Naive thymus-derived CD8-positive, alpha-beta T cell (primary cell): ENCODE measurements at places on chromosomes 1 and 21. TPM values are rescaled to one million over a fixed set of nuclear protein-coding genes. Genes with fewer than 3 reads are reported as not detected.

GRCh38 chr1:12141163-12141850 is 25.5 kb upstream of the TNFRSF1B start:
- peak overlapping the region; percentile 75 for H3K27ac ChIP-seq
- H3K4me1 ChIP-seq = peaks cover 18% of the 10 kb centered on the region
- no peaks in the 10 kb centered on the region for H3K27me3 ChIP-seq
- H3K4me3 ChIP-seq = no peak overlapping the region
- no peaks in the 10 kb centered on the region for H3K36me3 ChIP-seq

The TACSTD2 gene
- polyA plus RNA-seq = not detected

The CYP2J2 gene
- 5.0 TPM for polyA plus RNA-seq

The PDE9A gene
- polyA plus RNA-seq = 5.1 TPM

The FCRL3 gene
- 2.1 TPM for polyA plus RNA-seq

DNA sequence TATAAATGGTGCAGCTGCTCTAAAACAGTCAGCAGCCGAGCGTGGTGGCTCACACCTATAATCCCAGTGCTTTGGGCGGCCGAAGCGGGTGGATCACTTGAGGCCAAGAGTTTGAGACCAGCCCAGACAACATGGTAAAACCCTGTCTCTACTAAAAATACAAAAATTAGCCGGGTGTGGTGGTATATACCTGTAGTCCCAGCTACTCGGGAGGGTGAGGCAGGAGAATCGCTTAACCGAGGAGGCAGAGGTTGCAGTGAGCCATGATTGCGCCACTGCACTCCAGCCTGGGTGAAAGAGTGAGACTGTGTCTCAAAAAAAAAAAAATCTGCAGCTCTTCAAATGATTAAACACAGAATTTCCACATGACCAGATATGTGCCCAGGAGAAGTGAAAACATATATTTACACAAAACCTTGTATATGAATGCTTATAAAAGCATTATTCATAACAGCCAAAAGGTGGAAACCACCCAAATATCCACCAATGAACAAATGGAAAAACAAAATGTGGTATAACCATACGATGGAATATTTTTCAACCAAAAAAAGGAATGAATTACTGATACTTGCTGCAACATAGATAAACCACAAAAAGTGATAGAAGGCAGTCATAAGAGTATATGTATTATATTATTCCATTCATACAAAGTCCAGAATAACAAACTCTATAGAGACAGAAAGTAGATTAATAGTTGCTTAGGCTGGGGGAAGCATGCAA is 14.1 kb downstream of the EPS15 start:
- no peak for DNase-seq
- peaks cover 35% of the 10 kb centered on the region for H3K4me1 ChIP-seq
- H3K36me3 ChIP-seq = peaks cover 23% of the 10 kb centered on the region

DNA sequence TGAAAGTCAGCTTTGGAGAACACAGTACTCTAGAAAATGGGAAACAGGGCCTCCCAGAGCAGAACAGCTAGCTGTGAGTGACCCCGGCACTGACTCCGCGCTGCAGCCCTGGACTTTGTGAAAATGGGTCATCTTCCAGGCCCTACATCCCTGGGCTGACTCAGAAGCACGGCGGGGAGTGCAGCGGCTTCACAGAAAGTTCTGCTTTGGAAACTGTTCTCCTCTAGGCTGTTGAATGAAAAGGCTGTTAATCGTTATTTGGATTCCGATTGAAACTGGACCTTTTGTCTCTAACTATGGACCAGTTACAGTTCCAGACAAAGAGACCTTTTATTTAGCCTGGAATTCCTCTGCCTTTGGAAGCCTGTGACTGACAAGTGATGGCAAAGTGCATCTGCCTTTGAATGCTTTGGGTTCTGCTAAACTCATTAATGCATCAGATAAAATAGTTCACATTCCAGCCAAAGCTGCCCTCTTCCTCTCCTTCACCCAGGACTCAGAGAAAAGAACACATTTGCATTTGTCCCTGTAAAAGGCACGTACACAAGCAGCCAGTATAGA is 144.9 kb upstream of the HOOK1 start:
- no peaks in the 10 kb centered on the region for H3K27me3 ChIP-seq
- no peak overlapping the region for H3K4me3 ChIP-seq
- H3K27ac ChIP-seq = no peak overlapping the region
- H3K4me1 ChIP-seq = no peaks in the 10 kb centered on the region
- no peaks in the 10 kb centered on the region for H3K36me3 ChIP-seq
